ENCODE measurements at places on chromosomes 3 and 15.

- no peak for DNase-seq
These were observed 20.0 kb downstream of the UBE2E1 start for GRCh38 chr3:23825802-23826201.

DNA sequence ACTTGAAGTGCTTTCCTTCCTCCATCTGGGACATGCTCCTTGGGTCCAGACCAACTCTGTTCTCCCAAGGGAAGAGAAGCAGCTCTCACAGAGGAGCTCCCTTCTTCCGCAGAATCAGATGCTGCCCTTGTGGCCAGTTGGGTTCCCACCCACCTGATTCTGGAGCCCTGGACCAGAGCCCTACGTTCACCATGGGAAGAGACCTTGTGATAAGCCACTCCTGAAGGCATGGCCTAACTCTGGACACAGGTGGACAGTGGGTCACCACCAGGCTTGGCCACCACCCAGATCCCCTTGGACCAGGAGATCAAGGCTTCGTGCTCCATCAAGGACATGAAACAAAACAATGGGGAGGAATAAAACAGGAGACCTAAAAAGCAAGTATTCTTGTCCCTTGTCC lies 172.2 kb downstream of the RPLP1 start:
- no peak for DNase-seq

- DNase-seq: no peak
These were observed 92.9 kb upstream of the PRTG start for GRCh38 chr15:55835866-55836265.

DNA sequence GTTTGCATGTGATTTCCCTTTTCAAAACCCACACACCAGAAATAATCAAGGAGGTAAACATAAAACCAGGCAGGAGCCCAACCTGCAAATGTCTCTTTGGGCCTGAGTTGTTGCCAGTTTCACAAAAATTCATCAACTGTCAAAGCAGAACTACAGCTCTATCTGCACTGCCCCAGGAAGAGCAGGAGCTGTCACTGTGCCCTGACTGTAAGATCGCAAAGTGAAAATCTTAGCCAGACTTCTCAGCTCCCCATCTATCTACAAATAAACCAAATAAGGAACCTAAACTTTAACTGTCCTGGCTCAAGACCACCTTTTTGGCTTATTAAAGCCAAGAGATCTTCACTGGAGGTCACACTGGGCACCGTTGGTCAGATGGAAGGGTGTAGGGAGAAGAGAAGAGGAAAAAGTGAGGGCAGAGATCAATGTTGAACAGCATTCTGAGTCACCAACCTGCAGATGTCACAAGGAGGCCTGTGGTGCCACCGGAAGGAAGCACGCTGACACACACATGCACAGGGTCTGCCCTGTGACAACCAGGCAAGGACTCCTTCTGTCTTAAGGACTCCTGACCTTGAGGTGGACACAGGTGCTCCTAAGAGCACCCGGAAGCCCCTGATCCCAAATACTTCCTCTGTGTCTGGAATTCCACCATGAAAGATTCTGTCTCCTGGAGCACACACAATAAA lies 58.7 kb downstream of the RPN1 start:
- no peak for DNase-seq

- no peak for DNase-seq
These were observed 219.2 kb upstream of the NAALADL2 start for GRCh38 chr3:174639970-174640369.

DNA sequence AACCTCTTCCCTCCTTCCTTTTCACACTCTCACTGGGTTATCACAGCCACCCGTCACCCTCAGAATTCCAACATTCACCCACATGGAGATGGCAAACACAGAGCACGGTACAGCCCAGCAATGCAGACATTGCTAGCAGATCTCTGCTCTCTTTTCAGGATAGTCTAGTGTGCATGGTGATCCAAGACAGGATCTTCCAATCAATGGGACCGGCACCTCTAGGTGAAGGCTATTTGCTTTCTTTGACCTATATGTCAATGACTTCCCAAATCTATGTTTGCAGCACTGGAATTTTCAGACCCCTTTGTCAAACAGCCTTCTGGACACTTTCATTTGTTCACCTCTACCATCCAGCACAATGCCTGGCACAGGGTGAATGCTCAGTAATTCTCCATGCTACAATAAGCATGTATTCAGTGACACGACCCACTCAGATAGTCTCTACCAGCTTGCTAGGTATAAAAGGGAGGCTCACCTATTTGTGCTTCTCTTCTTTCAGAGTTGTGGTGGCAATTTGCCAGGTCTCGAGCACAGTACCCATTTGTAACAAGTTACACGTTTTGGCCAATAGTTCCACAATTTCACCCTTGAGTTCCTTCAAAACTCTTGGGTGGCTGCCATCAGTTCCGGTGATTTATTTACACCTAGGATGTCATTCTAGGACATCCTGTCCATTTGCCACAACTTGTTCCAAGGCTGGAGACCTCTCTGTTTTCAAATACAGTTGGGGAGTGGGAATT lies 279.1 kb upstream of the ICE2 start:
- DNase-seq: no peak

- DNase-seq: no peak
These were observed 150.2 kb downstream of the CHST2 start for GRCh38 chr3:143269741-143270140.

DNA sequence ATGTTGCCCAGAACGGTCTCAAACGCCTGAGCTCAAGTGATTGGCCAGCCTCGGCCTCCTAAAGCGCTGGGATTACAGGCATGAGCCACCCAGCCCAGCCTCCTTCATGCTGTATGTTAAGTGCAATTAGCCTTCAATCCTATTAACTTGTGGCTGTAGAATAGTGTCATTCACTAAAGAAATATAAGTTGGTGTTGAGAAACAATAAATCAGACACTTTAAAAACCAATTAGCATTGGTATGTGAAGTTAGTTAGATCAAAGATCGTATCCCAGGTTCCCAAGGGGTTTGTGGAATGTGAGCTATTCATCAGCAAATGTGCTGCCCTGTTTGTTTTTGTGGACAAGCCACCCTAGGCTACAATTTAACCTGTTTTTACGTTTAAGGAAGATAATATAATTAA lies 11.0 kb upstream of the PIK3CB start:
- DNase-seq: no peak

- DNase-seq: peak; percentile 59
These were observed 1.5 kb upstream of the LIMD1 start for GRCh38 chr3:45592830-45593707.

GRCh38 chr15:100879464-100880138 lies at the start of gene ALDH1A3:
TSS of gene ALDH1A3 (plus strand) at chr15:100879831. CDS start at chr15:100879908, 77 bp downstream.
- no peak for DNase-seq

DNA sequence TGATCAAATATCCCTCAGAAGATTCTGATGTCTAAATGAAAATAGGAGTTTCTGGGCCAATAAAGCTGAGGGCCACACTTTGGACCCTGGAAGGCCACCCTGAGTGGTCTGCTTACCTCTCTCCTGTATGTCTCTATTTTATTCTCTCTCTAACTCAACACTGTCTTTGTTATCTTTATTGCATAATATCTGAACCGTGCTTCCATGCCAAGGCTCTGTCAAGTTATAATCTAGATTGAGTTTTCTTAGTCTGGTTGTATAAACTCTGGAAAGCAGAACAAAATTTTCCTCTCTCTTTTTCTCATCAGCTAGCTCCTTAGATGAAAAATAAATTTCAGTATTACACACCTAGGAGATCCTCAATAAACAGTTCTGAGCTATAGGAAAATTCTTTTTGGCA lies 36.2 kb upstream of the ACTL6A start:
- no peak for DNase-seq

GRCh38 chr3:38205472-38205805 lies 40.1 kb downstream of the OXSR1 start:
- DNase-seq: no peak

DNA sequence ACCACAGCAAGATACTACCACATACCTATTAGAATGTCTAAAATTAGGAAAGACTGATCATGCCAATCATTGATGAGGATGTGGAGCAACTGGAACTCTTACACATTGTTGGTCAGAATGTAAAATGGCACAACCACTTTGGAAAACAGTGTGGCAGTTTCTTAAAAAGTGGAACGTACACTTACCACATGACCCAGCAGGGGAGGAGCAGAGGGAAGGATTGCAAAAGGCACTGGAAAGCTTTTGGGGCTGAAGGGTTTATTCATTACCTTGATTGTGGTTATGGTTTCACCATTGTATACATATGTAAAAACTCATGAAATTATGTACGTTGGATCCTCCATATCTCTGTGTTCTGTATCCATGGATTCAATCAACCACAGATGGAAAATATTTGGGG lies 3.3 kb upstream of the EHD4 start:
- no peak for DNase-seq

GRCh38 chr3:176939022-176939817 lies 258.1 kb downstream of the TBL1XR1 start:
- DNase-seq: no peak

GRCh38 chr3:100254168-100254777 lies 6.5 kb upstream of the TBC1D23 start:
- peak; percentile 30 for DNase-seq

- no peak for DNase-seq
These were observed 256.1 kb upstream of the PROK2 start for GRCh38 chr3:72041076-72041475.

GRCh38 chr3:33403756-33404155 lies 36.4 kb downstream of the UBP1 start:
- DNase-seq: no peak

DNA sequence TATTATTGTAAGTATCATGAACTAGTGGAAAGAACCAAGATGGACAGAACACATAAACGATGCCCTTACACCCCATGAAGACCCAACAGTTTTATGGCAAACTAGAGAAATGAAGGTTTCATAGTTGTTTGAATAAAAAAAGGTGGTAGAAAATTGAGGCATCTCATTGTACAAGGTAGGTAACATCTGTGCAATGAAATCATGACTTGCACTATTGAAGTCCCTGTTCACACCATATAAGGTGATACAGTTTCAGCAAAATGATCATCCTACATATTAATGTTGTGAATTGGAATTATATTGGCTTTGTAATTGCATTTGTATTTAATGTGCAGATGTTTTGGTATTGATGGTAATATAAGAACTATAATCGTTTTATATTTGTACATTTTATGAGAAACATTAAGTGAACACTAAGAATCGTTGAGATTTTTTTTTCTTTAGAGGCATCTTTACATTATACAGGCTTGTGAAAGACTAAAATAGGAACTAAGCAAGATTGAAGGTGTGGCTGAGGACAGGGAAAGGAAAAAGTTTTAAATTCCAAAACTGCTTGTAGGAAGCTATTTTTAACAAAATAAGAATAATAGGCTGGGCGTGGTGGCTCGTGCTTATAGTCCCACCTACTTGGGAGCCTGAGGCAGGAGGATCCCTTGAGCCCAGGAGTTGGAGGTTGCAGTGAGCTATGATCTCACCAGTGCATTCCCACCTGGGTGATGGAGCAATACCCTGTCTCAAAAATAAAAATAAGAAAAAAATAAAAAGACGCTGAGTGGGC lies 48.5 kb downstream of the CGNL1 start:
- DNase-seq: no peak

DNA sequence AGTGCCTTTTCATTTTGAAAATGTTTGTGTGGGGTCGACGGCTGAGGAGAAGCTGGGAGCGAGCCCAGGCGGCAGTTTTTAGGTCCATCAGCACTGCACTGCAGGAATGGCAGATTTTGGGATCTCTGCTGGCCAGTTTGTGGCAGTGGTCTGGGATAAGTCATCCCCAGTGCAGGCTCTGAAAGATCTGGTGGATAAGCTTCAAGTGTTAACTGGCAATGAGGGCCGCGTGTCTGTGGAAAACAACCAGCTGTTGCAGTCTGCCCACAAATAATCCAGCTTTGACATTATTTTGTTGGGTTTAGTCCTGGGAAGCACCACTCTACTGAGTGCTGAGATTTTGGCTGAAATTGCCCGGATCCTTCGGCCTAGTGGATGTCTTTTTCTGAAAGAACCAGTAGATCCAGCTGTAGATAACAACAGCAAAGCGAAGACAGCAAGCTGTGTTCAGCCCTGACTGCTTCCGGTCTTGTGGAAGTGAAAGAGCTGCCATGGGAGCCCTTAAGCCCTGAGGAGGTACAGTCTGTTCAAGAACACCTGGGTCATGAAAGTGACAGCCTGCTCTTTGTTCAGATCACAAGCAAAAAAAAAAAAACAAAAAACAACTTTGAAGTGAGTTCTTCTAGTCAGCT lies 13.1 kb upstream of the ANP32A start:
- no peak for DNase-seq

DNA sequence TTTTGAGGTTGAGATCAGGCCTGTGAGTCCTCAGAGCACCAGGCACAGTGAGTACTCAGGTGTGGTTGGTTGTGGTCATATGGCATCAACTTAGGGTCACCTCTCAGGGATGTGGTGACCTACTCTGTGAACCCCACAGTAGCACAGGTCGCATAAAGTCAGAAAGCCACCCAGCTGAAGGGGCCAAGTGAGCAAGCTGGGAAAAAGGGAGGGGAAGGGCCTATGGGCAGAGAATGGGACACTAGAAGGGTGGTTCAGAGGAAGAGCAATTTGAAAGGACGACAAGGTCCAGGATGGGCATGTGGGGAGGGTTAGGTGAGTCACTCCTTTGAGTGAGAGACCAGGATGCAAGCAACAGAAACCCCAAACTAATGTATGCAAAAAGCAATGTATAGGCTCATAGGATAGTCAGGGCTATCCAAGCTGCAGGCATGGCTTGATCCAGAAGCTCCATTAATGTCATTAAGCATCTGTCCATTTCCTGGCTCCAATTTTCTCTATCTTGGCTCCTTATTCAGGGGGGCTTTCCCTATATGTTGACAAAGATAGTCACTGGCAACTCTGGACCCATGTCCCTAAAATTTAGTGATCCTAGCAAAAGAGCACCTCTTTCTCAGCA lies 33.5 kb downstream of the HMCES start:
- DNase-seq: no peak

DNA sequence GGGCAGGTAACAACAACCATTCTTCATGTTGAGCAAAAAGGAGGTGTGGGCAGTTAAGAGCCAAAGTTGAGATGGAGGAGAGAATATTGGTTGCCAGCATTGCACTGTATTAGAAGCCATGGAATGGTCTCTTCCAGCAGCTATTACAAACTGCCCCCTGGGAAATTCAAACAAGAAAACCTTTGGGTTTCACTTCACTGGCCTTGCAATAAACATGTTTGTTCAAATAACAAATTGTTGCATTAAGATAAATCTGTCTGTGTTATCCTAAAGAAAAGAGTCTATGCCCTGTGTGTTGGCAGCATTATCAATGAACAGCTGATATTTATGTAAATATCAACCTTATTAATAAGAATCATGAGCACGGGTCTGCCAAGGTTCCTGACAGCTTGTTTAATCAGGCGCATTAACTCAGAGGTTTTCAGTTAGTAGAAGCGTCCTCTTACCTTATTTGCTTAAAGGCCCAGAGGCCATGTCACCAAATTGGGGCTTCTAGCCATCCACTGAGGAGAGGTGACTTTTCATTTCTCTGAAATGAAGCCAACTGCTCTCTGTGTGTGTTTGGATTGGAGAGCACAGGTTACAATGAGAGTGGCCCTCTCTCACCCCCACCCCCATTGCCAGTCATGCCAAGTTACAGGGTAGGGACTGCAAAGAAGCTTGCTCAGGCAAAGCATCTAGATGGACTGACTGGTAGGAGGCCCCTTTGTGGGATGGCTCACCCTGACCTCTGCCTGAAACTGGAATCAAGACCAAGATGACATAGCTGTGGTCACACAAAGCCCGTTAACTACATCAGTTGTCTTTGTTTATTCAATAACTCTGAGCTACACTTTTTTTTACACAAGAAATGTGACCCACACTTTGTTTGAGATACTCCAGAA lies 10.5 kb downstream of the FILIP1L start:
- no peak for DNase-seq

- no peak for DNase-seq
These were observed 13.4 kb upstream of the TRH start for GRCh38 chr3:129961141-129961541.

GRCh38 chr3:124258057-124258500 lies 266.2 kb upstream of the ROPN1 start:
- DNase-seq: no peak
